ENCODE measurements at places on chromosomes 2 and 18.

- DNase-seq = no peak
Observed at GRCh38 chr18:78643004-78643403, 336.6 kb upstream of the SALL3 start.

GRCh38 chr2:73827018-73827417, 1.7 kb upstream of the STAMBP start:
- DNase-seq = no peak

DNA sequence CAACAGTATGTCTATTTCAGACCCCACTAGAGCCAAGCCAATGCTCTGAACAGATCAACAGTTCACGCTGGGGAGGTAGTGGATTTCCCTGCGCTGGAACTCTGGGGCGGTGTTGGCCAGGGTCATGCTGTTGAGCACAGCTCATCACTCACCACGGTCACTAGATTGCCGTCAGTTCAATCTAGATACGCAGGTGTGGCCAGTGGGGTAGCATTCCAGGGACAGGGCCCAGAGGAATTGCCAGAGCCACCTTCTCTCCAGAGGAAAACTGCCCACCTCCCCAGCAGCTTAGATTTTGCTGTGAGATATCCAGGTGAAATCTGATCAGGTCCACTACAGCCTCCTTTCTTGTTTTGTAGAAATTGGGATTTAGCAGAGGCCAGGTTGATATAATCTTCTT, 101.8 kb downstream of the SOX11 start:
- DNase-seq = no peak

DNA sequence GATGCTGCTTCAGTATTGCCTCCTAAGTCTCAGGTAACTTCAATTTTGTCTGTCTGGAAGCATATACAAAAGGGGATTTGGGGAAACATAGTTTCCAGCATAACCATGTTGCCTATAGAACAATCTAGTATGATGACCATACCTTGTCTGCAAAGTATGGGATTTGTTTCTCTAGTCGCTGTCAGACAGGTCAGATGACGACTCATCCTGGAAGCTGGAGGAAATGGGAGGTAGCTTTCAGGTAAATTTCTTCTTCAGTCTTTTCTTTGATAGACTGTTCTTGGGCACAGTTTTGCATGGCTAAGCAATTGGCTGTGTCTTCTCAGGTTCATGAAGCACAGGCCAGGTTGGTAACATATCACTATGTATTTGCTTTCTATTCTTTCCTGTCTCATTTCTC, 2.8 kb upstream of the OSBPL6 start:
- no peak for DNase-seq

DNA sequence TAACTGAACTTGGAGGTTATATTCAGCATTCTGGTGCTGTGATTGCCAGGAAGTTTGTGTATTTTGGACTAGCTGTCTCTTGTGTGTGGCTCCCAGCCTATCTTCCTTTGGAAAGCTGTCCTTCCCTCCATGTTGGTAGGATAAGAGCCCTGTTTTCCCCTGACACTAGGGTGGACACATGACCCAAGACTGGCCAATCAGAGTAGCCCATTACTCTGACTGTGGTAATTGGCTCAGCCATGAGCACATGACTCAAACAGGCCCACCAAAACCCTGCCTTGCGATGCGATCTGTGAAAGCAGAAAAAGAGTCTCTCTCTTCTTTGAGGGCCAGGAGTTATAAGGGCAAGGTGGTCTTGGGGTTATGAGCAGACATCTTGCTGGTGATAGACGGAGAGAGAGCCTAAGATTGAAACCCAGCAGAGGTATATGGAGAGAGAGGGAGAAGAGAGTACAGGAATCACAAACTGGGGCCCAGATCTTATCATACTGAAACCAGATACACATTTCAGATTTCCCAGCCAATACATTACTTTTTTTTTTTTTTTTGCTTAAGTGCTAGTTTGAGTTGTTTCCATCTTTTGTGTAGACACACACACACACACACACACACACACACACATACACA, 45.3 kb upstream of the SERPINE2 start:
- DNase-seq = no peak

- DNase-seq = no peak
Observed at GRCh38 chr2:121804340-121804739, 48.9 kb downstream of the TSN start.

DNA sequence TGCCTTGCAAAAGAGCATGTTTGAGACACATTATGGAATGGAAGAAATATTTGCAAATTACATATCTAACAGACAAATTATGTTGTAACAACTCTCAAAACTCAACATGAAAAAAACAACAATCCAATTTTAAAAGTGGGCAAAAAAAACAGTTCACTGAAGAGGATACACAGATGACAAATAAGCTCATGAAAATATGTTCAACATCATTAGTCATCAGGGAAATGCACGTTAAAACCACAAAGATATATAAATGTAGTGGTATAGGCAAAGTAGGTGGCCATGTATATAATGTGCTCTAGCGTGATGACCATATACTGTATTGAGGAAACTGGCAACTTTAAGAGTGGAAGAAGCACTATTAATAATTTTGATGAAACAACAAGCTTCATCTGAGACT, 220.1 kb downstream of the IRS1 start:
- no peak for DNase-seq

DNA sequence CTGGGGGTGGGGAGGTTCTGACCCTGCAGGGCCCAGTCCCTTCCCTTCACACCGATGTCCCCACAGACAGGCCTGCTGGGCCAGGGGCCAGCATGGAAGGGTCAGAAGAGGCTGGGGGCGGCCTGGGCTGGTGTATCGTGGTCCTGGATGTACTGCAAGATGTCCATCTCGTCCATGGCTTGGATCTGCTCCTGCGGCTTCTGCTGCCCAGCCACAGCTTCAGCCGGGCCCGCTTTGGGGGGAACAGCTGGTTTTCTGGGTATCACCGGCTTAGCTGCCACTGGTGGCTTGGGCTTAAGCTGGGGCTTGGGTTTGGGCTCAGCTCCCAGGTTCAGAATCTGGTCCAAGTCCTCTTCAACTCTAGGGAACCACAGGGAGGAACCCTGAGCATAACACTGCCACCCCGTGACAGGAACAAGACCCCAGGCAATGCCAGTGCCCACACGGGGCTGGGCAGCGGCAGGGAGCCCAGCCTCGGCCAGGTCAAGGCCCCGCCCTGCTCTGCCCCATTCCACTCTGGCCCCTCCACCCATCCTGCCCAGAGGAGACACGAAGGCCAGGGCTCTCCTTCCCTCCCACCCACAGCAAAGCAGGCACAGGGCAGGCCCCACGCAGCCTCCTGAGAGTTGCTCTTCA, 31.9 kb downstream of the HS1BP3 start:
- DNase-seq = no peak

GRCh38 chr2:37350034-37350433, 5.6 kb downstream of the QPCT start:
- no peak for DNase-seq

GRCh38 chr2:149023091-149023490, 15.4 kb upstream of the LYPD6B start:
- no peak for DNase-seq

DNA sequence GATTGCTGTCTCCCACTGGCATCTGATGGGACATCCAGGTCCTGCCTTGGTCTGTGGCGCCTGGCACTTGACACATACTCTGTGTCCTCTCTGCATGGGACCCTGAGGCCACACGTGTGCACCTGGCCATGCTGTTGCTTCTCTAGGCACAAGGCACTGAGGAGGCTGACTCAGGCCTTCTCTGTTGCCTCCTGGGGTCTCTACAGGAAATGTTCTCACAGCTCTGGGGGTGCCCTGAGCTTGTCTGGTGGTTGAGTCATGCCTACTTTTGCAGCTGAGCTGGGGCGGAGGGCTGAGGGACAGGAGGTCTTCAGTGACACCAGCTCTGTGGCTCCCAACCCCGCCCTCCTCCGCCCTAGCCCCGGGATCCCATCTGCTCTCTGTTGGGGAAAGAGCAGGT, 207.0 kb upstream of the HS6ST1 start:
- DNase-seq = no peak

- no peak for DNase-seq
Observed at GRCh38 chr18:23574611-23575308, 11.5 kb downstream of the NPC1 start.

GRCh38 chr2:142130111-142131009, 456 bp downstream of the LRP1B start:
- DNase-seq = no peak

GRCh38 chr2:169129703-169130243, 60.4 kb downstream of the DHRS9 start:
- no peak for DNase-seq

- DNase-seq = no peak
Observed at GRCh38 chr2:1091895-1092585, 141.4 kb downstream of the SNTG2 start.

DNA sequence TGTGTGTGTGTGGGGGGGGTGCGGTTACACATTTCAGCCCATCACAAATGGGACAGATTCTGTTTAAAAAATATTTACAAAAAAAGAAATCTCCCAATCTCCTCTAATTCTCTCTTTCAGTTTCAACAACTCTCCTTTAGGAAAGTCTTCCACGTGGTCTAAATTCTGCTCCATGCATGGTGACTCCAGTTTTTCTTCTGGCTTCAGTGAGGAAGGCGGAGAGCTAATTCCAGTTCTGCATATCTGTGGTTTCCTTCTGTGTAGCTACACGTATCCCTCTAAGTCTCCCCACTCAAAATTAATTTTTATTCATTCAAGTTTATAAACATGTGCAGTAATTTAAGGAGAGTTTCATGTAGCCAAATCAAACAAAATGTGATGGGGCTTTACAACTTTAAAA, 111.6 kb downstream of the SLC4A3 start:
- DNase-seq = no peak

- DNase-seq = no peak
Observed at GRCh38 chr2:33406622-33407021, 69.8 kb upstream of the RASGRP3 start.

- no peak for DNase-seq
Observed at GRCh38 chr2:230723363-230723762, 10.7 kb downstream of the CAB39 start.

- DNase-seq = no peak
Observed at GRCh38 chr2:234006501-234006900, 44.0 kb upstream of the SPP2 start.

DNA sequence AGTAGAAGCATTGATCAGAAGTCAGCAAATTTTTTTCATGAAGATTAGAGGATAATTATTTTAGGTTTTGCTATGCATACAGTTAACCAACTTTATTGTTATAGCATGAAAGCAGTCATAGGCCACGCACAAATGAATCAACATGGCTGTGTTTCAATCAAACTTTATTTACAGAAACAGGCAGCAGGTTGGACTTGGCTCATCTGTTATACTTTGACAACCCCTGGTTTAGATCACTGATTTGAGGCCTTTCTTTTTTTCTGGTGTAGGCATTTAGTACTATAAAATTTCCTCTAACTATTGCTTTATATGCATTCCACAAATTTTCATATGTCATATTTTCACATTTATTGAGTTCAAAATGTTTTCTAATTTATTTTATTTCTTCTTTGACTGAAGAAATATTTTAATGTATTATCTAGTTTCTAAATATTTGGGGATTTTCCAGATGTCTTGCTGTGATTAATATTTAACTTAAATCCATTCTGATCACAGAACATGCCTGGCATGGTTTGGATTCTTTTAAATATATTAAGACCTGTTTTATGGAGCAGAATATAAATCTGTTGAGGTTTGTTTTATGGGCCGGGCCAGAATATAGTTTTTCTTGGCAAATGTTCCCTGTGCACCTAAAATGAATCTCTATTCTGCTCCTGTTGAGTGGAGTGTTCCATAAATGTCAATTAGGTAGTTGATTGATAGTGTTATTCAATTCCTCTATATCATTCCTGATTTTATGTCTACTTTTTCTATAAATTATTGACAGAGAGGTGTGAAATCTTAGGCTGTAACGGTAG, 116.3 kb upstream of the KLHL29 start:
- no peak for DNase-seq

- no peak for DNase-seq
Observed at GRCh38 chr2:84285056-84285747, 173.9 kb downstream of the SUCLG1 start.
